ENCODE measurements at places on chromosomes 1 and 21.

- DNase-seq = no peak
These were observed 25.4 kb upstream of the ALDH4A1 start for GRCh38 chr1:18927654-18928272.

DNA sequence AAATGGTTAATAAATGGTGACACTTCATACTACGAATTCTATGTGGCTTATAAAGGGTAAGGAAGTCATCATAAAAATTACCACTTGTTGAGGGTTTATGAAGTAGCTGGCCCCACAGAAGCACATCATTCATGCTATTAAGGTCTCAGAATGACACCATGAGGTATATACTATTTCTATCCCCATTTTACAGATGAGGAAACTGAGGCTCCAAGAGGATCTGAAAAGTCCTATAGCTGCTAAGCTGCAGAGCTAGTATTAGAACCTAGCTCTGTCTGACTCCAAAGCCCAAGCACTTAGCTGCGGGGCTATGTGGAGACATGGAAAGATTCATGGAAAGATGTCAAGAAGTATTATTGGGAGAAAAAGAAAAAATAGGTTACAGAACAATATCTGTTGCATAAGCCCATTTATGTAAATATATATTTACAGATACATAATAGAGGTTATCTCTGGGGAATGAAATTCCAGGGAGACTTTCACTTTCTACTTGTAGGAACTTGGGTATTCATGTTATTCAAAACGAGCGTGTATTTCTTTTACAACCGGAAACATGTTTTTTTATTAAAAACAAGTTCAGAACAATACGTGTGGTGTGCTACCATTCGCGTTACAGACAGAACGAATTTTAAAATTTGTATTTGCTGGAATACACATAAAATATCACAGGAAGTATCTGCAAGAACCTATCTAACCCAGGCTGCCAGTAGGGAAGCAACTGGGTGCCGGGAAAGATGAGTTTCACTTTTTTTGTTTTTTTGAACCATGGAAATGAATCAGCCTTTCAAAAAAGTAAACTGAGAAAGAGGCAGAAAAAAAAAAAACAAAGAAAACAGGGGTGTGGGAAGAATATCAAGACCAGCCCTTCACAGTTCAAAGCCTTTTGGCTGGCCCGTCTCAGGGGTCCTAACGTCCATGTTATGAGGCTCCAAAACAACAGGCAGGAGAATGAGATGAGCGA is 13.4 kb downstream of the SPOCD1 start:
- DNase-seq = no peak

DNA sequence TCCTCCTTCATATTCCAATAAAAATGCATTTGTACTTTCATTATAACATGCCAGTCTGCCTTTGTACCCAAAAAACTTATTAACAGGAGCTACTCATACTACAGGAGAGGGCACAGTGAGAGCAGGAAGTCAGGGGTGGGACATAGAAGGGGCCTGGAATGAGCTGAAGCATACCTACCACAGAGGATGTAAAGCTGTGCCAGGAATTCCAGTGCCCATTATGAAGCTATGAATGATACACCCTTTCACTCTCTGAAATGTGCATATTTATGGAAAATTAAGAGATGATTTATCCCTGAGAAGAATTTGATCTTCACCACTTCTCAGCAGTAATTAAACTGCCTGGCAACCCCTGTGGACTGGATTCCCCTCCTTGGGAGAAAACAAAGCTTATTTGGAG is 65.8 kb downstream of the ATP5PO start:
- no peak for DNase-seq

GRCh38 chr1:100615686-100616085 is 77.7 kb downstream of the GPR88 start:
- no peak for DNase-seq

GRCh38 chr1:110239441-110240430 is 29.6 kb downstream of the KCNC4 start:
- DNase-seq = no peak

- peak; percentile 92 for DNase-seq
These were observed 45.7 kb upstream of the PRDX6 start for GRCh38 chr1:173431304-173432045.

DNA sequence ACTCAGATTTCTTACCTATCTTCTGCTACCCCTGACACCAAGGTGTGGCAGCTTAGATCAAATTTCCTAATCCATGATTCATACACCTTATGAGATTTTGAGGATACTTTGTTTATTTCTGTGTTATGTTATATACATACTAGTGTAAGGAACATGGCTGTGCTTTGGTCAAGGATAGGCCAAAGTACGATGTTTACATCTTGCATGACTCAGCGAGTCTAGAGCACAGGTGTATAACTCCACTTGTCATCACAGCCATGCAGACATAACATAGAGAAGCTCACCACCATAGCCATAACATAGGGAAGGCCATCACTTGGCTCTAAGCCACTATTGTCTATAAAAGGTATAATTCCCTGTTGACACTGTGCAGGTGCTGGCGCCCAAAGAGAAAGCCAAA is 61.2 kb downstream of the GBP6 start:
- no peak for DNase-seq

- DNase-seq = no peak
These were observed 73.5 kb downstream of the EPS15 start for GRCh38 chr1:51445351-51446090.

DNA sequence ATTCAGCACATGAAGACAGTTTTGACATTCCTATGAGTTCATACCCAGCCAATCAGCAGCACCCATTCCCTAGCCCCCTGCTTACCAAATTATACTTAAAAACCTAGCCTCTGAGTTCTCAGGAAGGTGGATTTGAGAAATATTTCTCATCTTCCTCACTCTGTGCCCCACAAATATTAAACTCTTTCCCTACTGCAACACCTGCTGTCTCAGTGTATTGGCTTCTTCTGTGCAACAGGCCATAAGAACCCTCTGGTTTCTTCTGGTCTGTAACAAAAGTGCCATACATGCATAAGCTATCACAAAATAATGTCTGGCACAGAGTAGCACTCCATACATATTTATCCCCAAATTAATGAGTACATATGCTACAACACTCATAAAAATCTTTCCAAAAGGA is 387.4 kb upstream of the CAMK1G start:
- DNase-seq = no peak

GRCh38 chr1:226950871-226951270 is 10.8 kb downstream of the COQ8A start:
- DNase-seq = no peak

DNA sequence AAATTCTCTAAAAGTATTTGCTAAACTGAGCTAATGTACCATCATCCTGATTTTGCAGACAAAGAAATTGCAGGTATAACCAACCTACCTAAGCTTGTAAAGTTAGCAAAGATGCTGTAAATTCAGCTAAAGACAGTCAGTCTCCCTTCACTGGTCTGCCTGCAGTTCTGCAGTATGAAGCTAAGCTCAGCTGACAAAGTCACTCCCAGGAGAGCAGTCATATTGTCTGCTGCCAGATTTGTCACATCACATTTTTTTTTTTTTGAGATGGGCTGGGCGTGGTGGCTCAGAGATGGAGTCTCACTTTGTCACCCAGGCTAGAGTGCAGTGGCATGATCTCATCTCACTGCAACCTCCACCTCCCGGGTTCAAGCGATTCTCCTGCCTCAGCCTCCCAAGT is 8.9 kb upstream of the CMPK1 start:
- no peak for DNase-seq

DNA sequence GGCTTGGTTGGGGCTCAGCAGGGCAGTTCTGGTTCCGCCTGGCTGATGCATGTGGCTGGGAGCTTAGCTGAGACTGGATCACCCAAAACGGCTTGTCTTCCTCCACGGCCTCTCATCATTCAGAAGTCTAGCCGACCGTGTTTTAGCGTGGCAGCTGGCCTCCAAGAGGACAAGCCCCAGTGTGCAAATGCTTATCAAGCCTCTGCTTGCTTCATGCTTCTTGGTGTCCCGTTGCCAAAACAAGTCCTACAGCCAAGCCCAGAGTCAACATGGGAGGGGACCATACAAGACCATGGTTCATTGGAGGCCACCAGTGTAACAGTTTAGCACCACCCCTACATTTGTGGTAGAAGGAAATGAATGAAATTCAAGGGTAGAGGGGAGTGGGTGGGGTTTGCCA is 10.5 kb upstream of the KDF1 start:
- DNase-seq = no peak

DNA sequence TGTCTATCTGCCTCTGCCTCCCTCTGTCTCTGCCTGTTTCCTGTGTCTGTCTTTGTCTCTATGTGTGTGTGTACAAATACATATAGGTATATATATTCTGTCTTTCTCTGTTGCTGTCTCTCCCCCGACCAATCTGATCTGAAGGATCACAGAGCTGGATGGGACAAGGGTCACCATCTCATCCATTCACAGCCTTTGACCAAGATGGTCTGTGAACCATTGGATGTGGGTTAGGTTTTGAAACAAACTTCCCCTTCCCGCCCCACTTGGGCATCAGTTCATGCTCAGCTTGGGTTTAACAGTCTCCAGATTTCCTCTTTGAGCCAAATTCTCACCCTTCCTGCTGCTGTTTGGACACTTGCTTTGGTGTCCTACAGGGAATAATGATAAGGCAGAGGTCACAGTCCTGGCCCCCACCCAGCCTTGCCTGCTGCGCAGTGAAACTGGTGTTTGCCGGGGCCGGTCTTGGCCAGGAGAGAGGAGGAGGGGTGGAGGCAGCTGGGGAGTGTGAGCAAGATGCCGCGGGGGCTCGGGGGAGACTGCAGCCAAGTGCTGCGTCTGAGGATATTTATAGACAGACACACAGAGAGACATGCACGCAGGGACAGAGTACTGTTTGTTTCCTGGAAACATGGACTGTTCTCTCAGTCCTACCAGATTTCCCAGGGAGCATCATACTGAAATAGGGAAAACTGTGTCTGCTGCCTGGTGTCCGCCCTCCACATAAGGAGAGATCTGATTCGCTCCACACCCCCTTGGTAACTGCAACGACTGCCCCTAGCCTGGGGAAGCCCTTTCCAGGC is 27.0 kb upstream of the BTG2 start:
- DNase-seq = no peak

DNA sequence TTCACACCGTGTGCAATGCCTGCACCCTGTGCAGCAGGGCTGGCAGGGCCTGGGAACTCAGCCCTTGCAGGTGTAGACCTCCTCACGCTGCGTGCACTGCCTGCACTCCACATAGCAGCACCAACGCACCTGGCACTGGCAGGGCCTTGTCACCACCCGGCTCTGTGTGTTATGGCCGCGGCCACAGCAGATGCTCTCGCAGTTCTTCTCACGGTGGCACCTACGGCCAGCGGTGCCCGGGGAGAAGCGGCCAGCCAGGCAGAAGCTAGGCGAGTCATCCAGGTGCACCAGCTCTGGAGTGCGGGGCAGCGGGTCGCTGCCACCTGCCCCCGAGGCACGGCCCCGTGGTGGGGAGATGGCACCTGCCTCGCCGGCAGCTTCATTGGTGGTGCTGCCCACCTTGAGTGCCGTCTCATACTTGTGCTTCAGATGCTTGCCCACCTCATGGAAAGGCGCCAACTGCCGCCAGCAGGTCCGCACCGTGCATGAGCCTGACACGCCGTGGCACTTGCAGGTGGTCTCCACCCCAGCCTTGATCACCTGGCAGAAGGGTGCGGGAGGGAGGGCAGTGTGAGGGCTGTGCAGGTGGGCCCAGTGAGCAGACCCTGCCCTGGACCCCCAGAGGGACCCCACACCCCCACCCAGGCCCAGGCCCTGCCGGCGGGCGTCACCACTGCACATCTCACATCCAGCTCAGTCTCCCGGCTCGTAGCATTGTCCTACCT is 26.1 kb downstream of the WNT9A start:
- no peak for DNase-seq

GRCh38 chr1:22038036-22038435 is 14.5 kb upstream of the CDC42 start:
- no peak for DNase-seq

DNA sequence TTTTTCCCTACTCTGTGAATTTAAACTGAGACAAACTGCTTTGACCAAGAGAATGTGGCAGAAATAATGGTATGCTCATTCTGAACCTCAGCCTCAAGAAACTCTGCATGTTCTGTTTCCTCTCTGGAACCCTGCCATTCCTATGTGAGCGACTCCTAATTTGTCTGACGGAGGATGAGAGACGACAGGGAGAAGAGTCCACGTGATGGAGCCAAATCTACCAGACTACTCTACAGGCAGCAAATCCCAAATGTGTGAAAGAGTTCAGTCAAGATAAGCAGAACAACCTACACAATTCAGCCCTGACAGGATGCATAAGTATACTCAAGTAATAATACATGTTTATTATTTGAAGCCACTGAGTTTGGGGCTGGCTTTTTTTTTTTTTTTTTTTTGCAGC is 153.5 kb downstream of the DPYD start:
- DNase-seq = no peak

DNA sequence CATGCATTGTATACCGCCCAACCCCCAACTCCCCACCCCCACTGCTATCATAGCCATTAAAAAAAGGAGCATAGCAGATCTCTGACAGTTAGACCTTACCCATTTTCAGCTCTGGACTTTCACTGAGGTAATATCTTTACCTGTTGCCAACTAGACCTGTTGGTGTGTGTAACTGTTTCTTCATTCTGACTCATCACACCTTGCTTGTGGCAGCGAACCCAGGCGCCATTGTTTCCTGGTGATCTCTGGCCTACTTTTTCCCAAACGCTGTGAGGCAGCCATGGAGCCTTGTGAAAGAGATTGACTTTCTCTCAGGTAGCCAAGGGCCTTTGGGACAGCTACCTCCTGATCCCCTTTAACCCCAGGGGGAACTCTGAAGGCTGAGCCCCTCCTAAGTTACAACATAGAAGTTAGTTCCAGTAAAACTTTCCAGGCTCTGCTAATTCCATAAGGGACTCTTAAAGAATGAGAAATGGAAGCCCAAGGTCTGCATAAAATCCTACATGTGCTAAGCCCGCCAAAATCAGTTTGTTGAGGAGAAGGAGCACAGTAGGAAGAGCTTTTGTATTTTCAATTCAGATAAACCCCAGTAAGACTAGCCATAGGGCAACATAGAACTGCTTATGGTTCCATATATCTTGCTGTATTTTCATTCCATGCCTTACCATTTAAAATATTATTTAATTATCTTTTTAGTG is 196.1 kb upstream of the CAMK1G start:
- no peak for DNase-seq

DNA sequence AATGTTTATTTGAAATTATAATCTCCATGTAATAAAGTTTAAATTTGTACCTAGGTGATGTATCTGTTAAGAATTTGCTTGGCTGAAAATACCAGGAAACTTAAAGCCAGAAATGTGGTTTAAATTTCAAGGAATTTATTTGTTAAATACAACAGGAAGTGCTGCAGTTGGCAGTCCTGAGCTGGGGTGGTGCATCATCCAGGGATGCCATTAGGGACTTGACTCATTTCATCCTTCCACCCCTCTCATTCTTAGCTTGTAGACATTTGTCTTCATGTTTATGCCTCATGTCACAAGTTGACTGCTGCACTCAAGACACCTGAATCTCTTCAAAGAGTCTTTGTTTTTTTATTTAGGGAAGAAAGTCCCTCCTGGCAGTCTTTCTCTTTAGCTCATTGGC is 175.9 kb downstream of the LHX8 start:
- no peak for DNase-seq

GRCh38 chr1:227558732-227559262 is 4.6 kb upstream of the ZNF678 start:
- no peak for DNase-seq

DNA sequence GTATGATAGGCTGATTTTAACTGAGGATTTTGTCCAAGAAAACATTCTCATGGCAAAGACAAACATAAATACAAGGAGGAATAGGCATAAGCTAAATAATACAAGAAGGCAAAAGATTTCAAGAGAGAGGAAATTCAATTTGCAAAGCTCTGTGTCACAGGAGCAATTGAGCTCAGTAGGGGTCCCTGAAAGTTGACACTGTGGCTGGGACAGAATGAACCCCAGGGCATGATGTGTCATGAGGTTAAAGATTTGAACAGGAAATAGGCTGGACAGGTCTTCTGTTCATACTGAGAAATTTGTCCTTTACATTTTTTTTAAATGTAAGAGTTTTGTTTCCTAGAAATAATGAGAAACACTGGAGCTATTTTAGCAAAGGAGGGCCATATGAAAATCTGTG is 555.4 kb upstream of the NEGR1 start:
- DNase-seq = no peak

All from stimulated activated CD4-positive, alpha-beta T cell treated with anti-CD3 and anti-CD28 coated beads, Interleukin-1b, Interleukin-23, amount 100 ng/mL, for 24 hours (primary cell).